ENCODE measurements at places on chromosomes 5 and 9. TPM values are rescaled to one million over a fixed set of nuclear protein-coding genes. Genes with fewer than 3 reads are reported as not detected.

GRCh38 chr9:116287721-116288120, 134.1 kb downstream of the PAPPA start:
- H3K36me3 ChIP-seq = no peaks in the 10 kb centered on the region
- DNase-seq = no peak
- no peak overlapping the region for H3K27ac ChIP-seq
- peaks cover 13% of the 10 kb centered on the region for H3K4me1 ChIP-seq
- no peak overlapping the region for H3K4me3 ChIP-seq

The FCN2 gene
- total RNA-seq = not detected

The ZNF483 gene
- 6.5 TPM for total RNA-seq

- DNase-seq = no peak
- H3K4me1 ChIP-seq = peaks cover 4% of the 10 kb centered on the region
- no peaks in the 10 kb centered on the region for H3K36me3 ChIP-seq
- H3K27ac ChIP-seq = no peak overlapping the region
These were observed 5.2 kb upstream of the CRB2 start for GRCh38 chr9:123350590-123351310.

DNA sequence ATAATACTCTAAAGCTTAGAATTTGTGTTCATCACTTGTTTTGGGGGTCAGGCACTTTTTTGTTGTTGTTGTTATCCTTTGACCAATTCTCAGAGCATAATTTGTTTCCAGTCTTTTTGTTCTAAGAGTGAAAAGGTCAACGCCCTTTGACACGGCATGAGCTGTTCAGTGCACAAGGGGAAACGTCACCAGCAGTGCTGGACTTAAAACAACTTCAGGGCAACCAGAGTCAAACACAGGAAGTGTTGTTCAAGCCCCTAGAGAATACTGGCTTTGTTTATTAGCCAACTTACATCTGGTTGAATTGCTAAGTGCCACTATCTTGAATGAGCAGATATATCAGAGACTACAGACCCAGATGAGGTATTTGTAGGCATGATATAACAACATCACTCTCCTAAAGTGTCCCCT, 368.9 kb downstream of the TMEM161B start:
- H3K27ac ChIP-seq = no peak overlapping the region
- no peaks in the 10 kb centered on the region for H3K36me3 ChIP-seq
- DNase-seq = no peak

GRCh38 chr5:76209297-76209696, 126.1 kb downstream of the SV2C start:
- H3K4me3 ChIP-seq = no peak overlapping the region
- H3K27ac ChIP-seq = no peak overlapping the region
- DNase-seq = no peak
- H3K36me3 ChIP-seq = peaks cover 6% of the 10 kb centered on the region
- H3K4me1 ChIP-seq = no peaks in the 10 kb centered on the region

- no peak for DNase-seq
- H3K27me3 ChIP-seq = peaks cover 11% of the 10 kb centered on the region
- H3K36me3 ChIP-seq = peaks cover 10% of the 10 kb centered on the region
- peak overlapping the region; percentile 69 for H3K27ac ChIP-seq
- H3K4me1 ChIP-seq = peaks cover 43% of the 10 kb centered on the region
These were observed 166.6 kb downstream of the ROR2 start for GRCh38 chr9:91783411-91783810.

The MOB3B gene
- 1.8 TPM for total RNA-seq

The ENTREP1 gene
- 1.0 TPM for total RNA-seq

The GPR151 gene
- not detected for total RNA-seq

The EFNA5 gene
- total RNA-seq = 158 TPM

GRCh38 chr5:83472508-83473345, 1.2 kb downstream of the VCAN start:
- H3K27me3 ChIP-seq = peaks cover 15% of the 10 kb centered on the region
- peak overlapping the region; percentile 94 for H3K27ac ChIP-seq
- DNase-seq = peak; percentile 67
- H3K4me3 ChIP-seq = peak overlapping the region; percentile 99
- no peaks in the 10 kb centered on the region for H3K36me3 ChIP-seq

Data from glutamatergic neuron (in vitro differentiated cells).